ENCODE measurements at places on chromosomes 7 and 10.
A peak's percentile ranks its signal among the peaks of the same experiment; 100 is the strongest.

- DNase-seq, result no peak
Observed at GRCh38 chr7:22082886-22083703, 137.4 kb upstream of the CDCA7L start.

DNA sequence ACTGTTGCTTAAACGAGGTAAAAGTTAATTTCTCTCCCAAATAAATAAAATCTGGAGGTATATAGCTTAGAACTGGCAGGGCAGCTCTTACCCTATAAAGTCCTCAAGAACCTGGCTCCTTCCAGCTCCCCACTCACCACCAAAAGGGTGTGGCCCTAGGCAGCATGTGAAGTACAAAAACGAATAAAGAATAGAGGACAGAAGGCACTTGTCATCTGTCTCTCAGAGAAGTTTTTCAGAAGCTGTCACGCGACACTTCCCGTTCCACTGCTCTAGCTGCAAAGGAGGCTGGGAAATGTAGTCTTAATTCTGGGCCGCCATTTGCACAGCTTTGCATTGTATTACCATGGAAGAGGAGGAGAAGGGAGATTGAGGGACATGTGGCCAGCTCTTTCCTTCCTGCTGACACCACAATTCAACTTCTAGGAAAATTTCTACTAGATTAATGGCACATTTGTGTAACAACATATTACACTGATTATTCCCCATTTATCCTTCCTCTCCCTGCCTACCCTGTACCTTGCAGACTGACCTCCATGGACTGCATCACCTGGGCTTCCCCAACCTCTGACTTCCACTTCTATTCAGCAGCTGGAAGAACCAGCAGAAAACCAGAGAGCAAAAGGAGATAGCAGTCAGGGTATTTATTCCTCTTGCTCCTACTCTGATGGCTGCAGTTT is 62.2 kb downstream of the CCDC71L start:
- peak; percentile 90 for DNase-seq

DNA sequence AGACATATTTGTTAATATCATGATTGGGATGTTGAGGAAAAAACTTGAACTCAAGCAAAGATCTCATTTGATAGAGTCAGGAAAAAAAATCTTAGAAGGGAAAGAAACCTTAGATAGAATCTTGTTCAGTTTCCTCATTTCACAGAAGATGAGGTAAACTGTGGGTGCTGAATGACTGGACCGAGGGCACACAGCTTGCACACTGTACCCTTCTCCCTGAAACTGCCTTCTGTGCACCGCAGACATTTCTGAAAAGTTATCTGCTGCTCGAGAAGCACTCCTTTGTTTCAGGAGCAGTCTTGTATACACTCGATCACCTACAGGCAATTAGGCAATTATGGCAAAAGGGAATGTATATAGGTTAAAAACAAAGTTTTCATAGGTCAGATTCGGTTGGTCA is 167.4 kb downstream of the SKAP2 start:
- DNase-seq, result no peak

- DNase-seq, result no peak
Observed at GRCh38 chr7:116139807-116140206, 70.5 kb upstream of the TES start.

GRCh38 chr7:143130541-143130940 is 1.3 kb upstream of the PIP start:
- DNase-seq, result no peak
